ENCODE measurements at places on chromosomes 3 and 15. TPM values are rescaled to one million over a fixed set of nuclear protein-coding genes. Genes with fewer than 3 reads are reported as not detected.

LMAN1L gene
- 0.63 TPM for total RNA-seq

GPR15 gene
- total RNA-seq, result 111 TPM

GABRR3 gene
- not detected for total RNA-seq

TMIE gene
- 0.63 TPM for total RNA-seq

SEMA6D gene
- not detected for total RNA-seq

SI gene
- total RNA-seq, result not detected

TRIM42 gene
- not detected for total RNA-seq

DNA sequence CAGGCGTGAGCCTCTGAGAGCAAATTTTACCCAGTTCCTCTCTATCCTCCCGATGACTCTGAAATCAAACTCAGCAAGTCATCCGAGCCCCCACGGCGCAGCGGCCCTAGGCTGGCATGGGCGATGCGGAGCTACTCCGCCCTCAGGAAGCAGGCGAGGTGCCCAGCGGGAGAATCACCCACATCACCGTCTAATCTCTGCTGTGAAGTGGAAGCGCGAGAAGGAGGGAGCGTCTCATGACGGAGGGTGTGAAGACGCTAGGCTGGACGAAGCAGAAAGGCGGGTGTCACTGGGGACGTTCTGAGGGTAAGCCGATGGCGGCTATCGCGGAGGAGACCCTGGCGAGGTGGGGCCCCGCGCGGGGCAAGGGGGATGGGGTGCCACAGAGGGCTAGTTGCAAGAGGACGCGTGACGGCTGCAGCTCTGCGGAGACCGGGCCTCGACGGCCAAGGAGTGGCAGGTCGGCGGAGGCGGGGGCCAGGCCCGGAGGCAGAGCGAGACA lies 9.1 kb upstream of the GNAI2 start:
- H3K4me1 ChIP-seq, result peaks cover 32% of the 10 kb centered on the region
- peaks cover 15% of the 10 kb centered on the region for H3K27me3 ChIP-seq
- peak; percentile 57 for DNase-seq
- H3K36me3 ChIP-seq, result no peaks in the 10 kb centered on the region
- H3K4me3 ChIP-seq, result peak overlapping the region; percentile 85
- H3K27ac ChIP-seq, result peak overlapping the region; percentile 89

GRCh38 chr15:87781959-87782625 lies 474.4 kb downstream of the NTRK3 start:
- no peaks in the 10 kb centered on the region for H3K27me3 ChIP-seq
- no peaks in the 10 kb centered on the region for H3K36me3 ChIP-seq
- no peak overlapping the region for H3K27ac ChIP-seq
- no peak for DNase-seq
- H3K4me1 ChIP-seq, result no peaks in the 10 kb centered on the region

- H3K27me3 ChIP-seq, result no peaks in the 10 kb centered on the region
- no peaks in the 10 kb centered on the region for H3K36me3 ChIP-seq
- H3K27ac ChIP-seq, result no peak overlapping the region
- no peak for DNase-seq
- H3K4me3 ChIP-seq, result no peak overlapping the region
Observed at GRCh38 chr3:36197151-36197550, 183.2 kb upstream of the STAC start.

DNA sequence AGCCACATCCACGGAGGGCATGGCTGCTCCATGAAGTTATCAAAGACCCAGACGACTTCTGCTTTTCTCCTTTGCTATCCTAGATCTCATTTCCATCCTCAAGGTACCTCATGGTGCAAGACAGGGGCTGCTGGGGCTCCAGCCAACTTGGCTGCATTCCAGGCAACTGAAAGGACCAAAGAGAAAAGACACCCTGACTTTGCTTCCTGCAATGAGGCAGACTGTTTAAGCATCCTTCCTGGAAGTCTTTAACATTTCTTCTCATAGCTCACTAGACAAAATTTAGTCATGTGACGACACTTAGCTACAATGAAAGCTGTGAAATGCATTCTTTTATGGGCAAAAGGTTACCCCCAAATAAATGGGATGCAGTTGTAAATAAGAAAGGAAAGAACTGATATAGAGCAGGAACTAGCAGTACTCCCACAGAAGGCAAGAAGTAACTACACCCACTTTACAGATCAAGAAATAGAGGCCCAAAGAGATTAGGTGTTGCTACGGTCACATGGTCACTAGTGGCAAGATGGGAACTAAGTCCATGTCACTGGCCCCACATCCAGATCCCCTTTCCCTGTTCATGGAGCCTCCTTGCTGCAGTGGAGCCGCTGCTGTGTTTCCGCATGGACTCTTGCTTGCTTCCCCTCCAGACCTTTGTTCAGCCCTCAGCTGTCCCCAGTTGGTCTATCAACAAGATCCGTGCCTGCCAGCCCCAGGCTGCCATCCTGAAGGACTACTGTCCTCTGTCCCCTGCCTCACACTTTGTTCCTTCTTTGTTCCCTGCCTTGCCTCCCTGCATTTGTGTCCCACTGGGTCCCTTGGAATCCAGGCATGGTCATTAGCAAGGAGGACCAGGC lies 107.0 kb downstream of the XXYLT1 start:
- H3K27ac ChIP-seq, result no peak overlapping the region
- DNase-seq, result no peak
- no peaks in the 10 kb centered on the region for H3K27me3 ChIP-seq
- H3K36me3 ChIP-seq, result no peaks in the 10 kb centered on the region
- H3K4me1 ChIP-seq, result peaks cover 25% of the 10 kb centered on the region

GRCh38 chr3:187750513-187751123 lies 5.3 kb upstream of the BCL6 start:
- no peak overlapping the region for H3K4me3 ChIP-seq
- no peak overlapping the region for H3K27ac ChIP-seq
- DNase-seq, result no peak
- no peaks in the 10 kb centered on the region for H3K27me3 ChIP-seq

DNA sequence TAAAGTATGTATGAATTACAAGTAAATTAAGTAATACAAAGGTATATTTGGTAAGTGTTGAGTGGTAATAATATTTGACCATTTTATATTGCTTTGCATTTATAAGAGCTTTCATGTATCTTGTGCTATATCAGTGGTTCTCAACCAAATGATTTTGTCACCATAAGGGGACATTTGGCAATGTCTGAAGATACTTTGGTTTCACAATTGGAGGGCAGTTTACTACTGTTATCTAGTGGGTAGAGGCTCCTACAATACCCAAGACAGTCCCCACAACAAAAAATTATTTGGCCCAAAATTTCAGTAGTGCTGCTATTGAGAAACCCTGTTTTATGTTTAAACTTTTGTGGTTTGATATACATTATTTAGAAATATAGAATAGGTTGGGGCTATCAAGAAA lies 14.6 kb downstream of the TRPC1 start:
- no peaks in the 10 kb centered on the region for H3K4me1 ChIP-seq
- H3K27me3 ChIP-seq, result peaks cover 2% of the 10 kb centered on the region
- no peaks in the 10 kb centered on the region for H3K36me3 ChIP-seq
- H3K27ac ChIP-seq, result no peak overlapping the region
- no peak for DNase-seq

DNA sequence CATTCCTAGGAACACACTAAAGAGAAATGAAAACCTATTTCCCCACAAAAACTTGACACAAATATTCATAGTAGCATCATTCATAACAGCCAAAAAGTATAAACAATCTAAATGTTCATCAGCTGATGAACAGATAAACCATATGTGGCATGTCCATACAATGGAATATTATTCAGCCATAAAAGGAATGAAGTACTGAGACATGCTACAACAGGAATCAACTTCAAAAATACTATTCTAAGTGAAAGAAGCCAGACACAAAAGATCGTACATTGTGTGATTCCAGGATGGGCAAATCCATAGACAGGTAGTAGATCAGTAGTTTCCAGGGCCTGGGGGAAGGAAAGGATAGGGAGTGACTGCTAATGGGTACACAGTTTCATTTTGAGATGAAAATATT lies 118.0 kb downstream of the GSK3B start:
- no peak for DNase-seq
- H3K36me3 ChIP-seq, result peaks cover 16% of the 10 kb centered on the region
- no peaks in the 10 kb centered on the region for H3K27me3 ChIP-seq
- no peaks in the 10 kb centered on the region for H3K4me1 ChIP-seq

DNA sequence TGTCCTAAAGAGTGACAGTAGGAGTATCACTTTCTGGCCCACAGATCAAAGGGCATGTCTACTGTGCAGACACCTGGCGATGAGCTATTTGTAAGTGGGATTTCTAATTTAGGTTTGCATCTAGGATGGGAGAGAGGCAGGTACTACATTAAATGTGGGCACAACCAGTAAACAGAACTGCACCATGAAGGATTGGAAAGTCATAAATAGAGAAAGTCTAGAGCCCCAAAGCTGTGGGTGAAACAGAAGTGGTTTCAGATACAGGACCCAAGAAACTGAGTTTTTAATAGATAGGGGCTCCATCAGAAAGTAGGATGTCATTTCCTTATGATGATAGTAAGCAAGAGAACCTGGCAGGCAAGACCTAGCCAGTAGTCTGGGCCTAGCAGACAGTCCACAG lies 35.2 kb upstream of the SPPL2A start:
- no peak overlapping the region for H3K4me3 ChIP-seq
- H3K36me3 ChIP-seq, result no peaks in the 10 kb centered on the region
- no peaks in the 10 kb centered on the region for H3K4me1 ChIP-seq
- DNase-seq, result no peak
- H3K27me3 ChIP-seq, result no peaks in the 10 kb centered on the region
- H3K27ac ChIP-seq, result no peak overlapping the region

GRCh38 chr15:100154338-100154737 lies 187.4 kb downstream of the ADAMTS17 start:
- no peaks in the 10 kb centered on the region for H3K36me3 ChIP-seq
- H3K4me3 ChIP-seq, result no peak overlapping the region
- no peaks in the 10 kb centered on the region for H3K4me1 ChIP-seq
- no peaks in the 10 kb centered on the region for H3K27me3 ChIP-seq
- no peak overlapping the region for H3K27ac ChIP-seq

DNA sequence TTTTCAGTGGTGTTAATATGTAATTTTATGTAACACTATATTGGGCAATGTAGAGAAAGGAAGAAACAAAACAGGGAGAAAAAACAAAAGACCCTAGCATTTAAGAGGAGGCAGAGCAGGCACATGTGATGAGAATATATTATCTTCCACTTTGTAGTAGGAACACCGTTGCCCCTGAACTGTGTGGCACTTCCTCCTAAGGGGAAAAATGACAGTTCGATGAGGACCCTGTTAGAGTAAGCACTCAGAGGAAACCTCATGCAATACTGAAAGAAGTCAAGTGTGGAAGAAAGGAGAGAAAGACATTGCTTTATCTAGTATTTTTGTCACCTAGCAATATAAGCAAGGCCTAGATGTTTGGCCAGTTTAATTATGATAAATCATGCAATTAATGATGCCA lies 32.2 kb downstream of the ARPP21 start:
- no peaks in the 10 kb centered on the region for H3K27me3 ChIP-seq
- no peaks in the 10 kb centered on the region for H3K4me1 ChIP-seq
- no peak overlapping the region for H3K27ac ChIP-seq
- H3K36me3 ChIP-seq, result no peaks in the 10 kb centered on the region
- DNase-seq, result no peak

- H3K36me3 ChIP-seq, result no peaks in the 10 kb centered on the region
- no peak overlapping the region for H3K4me3 ChIP-seq
- no peaks in the 10 kb centered on the region for H3K4me1 ChIP-seq
- no peaks in the 10 kb centered on the region for H3K27me3 ChIP-seq
- DNase-seq, result no peak
- H3K27ac ChIP-seq, result no peak overlapping the region
Observed at GRCh38 chr3:99013077-99013476, 111.6 kb upstream of the DCBLD2 start.

DNA sequence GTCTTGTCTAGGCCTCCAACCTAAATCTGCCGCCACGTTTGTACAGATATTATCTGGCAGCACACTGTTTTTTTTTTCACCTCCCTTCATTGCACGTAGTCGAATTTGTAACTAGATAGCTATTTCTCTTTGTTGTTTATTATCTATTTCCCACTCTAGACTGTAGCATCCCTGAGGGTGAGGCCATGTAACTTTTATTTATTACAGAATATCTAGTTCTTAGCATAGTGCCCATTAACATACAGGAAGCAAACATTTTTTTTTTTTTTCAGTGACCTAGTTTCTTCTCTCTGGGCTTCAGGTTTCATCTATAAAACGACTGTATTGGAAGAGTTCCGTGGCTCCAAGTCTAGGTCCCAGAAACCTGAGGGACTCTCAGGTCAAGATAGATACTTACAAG lies 354.3 kb downstream of the FGF12 start:
- no peak overlapping the region for H3K27ac ChIP-seq
- no peak overlapping the region for H3K4me3 ChIP-seq
- no peaks in the 10 kb centered on the region for H3K4me1 ChIP-seq
- no peaks in the 10 kb centered on the region for H3K27me3 ChIP-seq

GRCh38 chr3:184158404-184158803 lies 3.2 kb downstream of the DVL3 start:
- no peaks in the 10 kb centered on the region for H3K27me3 ChIP-seq
- peaks cover 10% of the 10 kb centered on the region for H3K36me3 ChIP-seq
- H3K4me3 ChIP-seq, result no peak overlapping the region

- no peak for DNase-seq
- H3K27me3 ChIP-seq, result no peaks in the 10 kb centered on the region
- no peak overlapping the region for H3K4me3 ChIP-seq
- H3K27ac ChIP-seq, result no peak overlapping the region
- H3K36me3 ChIP-seq, result peaks cover 36% of the 10 kb centered on the region
Observed at GRCh38 chr3:161263057-161263456, 41.9 kb downstream of the NMD3 start.

DNA sequence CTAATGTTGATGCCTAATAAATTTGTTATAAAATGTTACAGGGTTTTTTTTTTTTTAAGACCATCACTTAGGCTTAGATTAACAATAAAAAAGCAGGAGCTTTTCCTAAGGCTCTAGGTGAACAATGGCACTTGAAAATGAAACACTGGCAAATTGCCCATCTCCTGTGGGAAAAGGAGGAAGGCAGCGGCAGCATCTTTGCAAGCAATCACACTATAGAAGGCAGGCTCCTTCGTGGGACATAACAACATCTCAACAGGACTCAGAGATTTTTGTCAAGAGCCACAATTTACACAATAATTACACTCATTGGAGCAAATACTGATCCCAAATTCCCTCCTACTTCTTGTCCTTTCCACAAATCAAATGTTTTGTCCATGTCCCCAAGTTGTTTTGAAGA lies 646.7 kb downstream of the ROBO2 start:
- H3K27me3 ChIP-seq, result no peaks in the 10 kb centered on the region
- DNase-seq, result no peak
- no peaks in the 10 kb centered on the region for H3K36me3 ChIP-seq
- H3K4me3 ChIP-seq, result no peak overlapping the region
- no peaks in the 10 kb centered on the region for H3K4me1 ChIP-seq

- H3K27me3 ChIP-seq, result peaks cover 4% of the 10 kb centered on the region
- no peak for DNase-seq
- no peaks in the 10 kb centered on the region for H3K4me1 ChIP-seq
Observed at GRCh38 chr15:72162569-72162968, 35.0 kb downstream of the GRAMD2A start.

DNA sequence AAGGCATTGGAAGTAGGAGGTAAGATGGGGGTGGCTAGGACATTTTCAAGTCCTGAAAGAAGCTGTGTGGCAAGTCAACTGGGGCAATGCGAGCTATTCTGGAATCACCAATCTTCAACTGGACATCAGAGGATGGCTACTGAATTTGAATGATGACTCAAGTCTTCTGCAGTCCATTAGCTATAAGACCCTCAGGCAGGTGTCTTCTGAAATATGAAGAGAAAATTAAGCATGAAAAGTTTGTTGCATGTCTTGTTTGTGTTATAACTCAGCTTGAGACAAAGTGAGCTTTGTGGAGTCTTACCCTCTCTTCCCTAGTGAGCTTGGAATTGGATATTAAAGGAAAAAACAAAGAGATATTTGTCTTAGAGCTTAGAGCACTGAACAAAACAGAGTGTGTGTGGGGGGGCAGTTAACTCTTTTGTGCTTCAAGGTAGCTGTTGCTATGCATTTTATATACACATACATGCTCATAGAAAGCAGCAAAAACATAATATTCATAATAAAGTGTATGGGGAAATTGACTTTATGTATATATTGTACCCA lies 979.1 kb downstream of the MCTP2 start:
- H3K4me3 ChIP-seq, result no peak overlapping the region
- no peak overlapping the region for H3K27ac ChIP-seq
- no peaks in the 10 kb centered on the region for H3K27me3 ChIP-seq
- no peak for DNase-seq

All from activated CD4-positive, alpha-beta memory T cell treated with anti-CD3 and anti-CD28 coated beads, Interleukin-2, amount 10 ng/mL, durations not matched to agents 7 days and 5 days (primary cell).